ENCODE measurements at places on chromosomes 13 and 19.

GRCh38 chr13:76620036-76620435 is 266.2 kb downstream of the KCTD12 start:
- no peak for DNase-seq

- peak; percentile 63 for DNase-seq
Measured at GRCh38 chr13:100392709-100393630, 195.6 kb downstream of the GGACT start.

DNA sequence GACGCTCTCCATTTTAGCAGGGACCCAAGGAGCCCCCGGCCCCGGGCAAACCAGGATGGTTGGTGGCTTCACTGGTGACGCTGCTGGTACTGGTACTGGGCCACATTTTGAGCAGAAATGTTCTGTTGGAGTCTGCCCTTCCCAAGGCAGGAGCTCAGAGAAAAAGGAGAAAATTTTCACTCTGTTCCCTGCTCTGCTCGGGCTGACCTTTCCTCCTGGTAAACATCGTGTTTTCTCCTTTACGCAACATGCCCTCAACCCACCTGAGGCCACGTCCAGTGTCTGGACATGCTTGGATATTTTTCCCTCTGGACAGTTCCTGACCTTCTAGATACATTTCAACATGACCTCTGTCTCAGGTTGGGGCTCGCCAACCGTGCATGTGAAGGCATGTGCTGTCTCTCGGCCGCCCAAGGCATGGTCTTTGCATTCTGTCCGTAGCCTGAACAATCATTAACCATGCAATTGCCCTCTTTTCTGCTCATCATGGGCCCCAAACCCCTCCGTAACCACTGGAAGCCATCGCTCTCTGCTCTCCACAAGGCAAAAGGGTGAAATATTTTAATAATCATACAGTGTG is 115.2 kb upstream of the PEG3 start:
- DNase-seq = no peak

DNA sequence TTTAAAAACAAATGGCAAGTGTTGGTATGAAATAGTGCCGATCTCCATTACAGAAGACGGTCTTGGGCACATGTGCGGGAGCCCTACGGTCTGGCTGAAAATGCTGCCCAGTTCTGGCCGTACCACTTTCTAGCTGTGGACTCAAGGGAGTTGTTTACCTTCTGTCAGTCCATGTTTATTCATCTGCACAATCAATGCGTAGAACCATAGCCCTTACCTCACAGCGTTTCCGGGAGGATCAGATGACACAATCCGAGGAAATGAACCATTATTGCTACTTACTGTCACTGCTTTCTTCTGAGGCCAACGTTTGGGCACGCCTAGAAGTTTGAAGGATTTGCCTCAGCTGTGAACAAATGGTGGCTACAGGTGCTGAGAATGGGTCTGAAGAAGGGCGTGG is 31.2 kb downstream of the GADD45B start:
- DNase-seq = peak; percentile 74

- DNase-seq = no peak
Measured at GRCh38 chr13:105719859-105720258, 815.6 kb downstream of the EFNB2 start.

GRCh38 chr19:49331616-49332055 is 3.6 kb upstream of the CD37 start:
- peak; percentile 76 for DNase-seq

DNA sequence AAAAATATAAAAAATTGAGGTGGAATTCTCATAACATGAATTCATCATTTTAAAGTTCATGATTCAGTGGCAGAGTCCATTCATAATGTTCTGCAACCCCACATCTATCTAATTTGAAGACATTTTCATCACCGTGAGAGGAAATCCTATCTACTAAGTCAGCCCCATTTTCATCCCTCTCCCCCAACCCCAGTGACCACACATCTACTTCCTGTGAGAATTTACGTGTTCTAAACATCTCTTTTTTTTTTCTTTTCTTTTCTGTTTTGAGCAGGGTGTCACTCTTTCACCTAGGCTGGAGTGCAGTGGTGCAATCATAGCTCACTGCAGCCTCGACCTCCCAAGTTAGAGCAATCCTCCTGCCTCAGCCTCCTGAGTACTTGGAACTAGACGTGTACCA is 17.5 kb downstream of the ATCAY start:
- DNase-seq = peak; percentile 37

DNA sequence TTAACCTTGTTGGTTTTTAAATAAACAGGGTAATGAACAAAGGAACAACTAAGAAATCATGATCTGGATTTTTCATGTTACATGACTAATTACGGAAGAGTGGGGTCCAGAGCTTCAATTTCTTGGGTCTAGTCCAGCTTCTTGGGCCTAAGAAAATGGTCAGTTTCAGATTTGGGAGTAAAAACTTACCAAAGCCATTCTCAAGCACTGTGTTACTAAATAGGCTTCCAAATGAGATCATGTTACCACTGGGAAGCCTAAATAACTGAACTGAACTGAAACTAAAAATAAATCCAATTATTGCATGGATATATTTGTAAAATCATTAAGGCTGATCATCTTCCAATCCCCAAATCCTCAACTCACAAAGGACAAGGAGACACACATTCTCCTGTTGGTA is 13.9 kb downstream of the TBC1D4 start:
- no peak for DNase-seq

DNA sequence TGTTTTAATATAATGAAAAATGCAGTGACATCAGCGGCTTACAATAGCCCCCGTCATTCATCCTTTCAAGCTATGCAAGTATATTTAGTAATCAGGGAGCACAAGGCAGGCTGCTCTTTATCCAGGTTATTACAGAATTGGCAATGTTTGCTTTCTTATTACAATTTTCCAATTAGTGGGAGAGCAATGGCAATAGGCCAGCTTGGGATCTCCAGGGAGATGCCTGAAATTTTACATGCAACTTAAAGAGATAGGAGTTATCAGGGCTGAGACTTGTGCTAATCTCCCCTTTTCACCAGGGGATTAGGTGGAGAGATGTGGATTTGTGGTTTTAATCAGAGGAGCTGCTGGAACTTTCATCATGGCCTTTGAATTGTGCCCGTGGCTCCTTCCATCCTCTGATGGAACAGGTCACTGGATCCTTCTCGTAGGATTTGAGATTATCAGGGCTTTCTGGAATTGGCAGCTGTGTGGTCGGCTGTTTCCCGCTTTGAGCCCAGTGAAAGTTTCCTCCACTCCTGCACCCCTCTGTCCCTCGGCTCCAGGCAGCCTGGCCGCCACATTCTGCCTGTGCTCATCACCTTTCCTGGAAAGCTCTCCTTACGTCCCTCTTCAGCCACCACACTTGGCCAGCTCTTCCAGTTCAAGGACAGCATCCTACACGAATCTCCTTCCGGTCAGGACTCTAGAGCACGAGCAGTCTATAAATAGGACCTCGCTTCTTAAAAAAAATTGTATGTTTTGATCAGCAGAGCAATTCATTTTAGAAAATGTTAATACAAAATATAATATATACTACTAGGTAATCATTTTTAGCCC is 47.0 kb downstream of the CBY2 start:
- no peak for DNase-seq

- no peak for DNase-seq
Measured at GRCh38 chr13:50527612-50528509, 315.6 kb downstream of the DLEU7 start.

Data from activated naive CD4-positive, alpha-beta T cell treated with anti-CD3 and anti-CD28 coated beads, Interleukin-2, amount 10 ng/mL, durations not matched to agents 7 days and 5 days (primary cell).